ENCODE measurements at places on chromosomes 5 and 9.
A peak's percentile ranks its signal among the peaks of the same experiment; 100 is the strongest.

DNA sequence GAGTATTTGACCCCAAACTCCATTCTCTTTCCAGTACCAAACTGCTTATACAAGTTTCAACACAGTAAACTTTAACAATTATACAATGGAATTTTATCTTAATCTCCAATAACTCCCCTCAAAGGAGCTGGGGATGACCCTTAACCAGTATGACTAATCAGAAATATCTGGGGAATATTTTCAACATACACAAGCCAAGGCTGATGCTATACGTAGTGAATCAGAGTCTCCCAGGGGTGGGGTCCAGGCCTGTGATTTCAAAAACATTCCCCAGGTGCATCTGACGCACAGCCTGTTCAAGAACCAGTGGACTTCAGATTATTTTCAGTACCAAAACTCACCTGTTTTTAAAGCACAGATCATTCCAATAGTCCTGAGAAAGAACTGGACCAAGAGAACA is 11.8 kb upstream of the SEMA5A start:
- DNase-seq: no peak

DNA sequence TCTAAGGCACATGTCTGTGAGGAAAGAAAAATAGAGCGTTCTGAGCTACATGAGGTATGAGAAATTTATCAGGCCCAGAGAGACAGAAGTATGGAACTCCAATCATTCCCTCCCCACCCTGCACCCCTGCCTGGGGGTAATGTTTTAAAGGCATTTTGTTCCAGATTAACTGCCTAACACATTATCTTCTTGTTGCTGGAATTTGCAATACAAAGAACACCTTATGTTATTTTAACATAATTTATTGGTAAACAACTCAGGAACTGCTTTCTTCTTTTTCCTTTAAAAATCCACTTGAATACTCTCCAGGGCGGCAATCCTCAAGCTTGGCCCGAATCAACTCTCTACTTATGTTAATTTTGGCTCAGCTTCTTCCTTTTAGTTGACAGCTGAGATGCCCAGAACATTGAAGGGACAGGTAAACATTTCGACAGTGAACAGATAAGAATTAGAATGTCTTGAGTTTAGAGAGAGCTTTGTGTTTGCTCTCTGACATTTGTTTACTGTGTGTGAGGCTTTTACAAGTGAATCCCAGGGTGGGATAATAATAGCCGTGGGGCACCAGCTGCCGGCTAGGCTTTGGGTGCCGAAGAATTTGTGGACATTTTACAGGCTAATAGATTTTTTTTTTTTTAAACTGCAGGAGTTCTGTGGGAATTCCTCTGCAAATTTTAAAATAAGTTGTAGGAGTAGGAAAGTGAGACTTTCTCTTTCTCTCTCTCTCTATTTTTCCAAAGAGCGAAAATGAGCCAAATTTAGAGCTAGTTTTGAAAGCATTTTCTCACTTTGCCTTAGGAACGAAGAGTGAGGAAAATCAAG is 96.4 kb upstream of the TAF11L2 start:
- no peak for DNase-seq

DNA sequence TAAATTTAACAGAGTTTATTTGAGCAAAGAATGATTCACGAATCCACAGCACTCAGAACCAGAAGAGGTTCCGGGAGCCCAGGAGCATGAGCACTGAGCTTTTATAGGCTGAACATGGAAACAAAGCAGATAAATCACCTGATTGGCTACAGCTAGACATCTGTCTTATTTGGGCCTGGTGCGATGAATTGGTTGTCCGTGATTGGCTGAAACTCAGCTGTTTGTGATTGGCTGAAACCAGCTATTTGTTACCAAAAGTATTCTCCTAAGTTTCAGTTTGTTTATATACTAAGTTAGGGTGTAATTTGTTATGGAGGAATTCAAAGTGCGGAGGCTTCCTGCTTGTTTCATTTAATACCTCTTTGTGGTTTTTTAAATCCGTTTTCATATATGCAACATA is 15.8 kb upstream of the LCP2 start:
- peak; percentile 54 for DNase-seq

DNA sequence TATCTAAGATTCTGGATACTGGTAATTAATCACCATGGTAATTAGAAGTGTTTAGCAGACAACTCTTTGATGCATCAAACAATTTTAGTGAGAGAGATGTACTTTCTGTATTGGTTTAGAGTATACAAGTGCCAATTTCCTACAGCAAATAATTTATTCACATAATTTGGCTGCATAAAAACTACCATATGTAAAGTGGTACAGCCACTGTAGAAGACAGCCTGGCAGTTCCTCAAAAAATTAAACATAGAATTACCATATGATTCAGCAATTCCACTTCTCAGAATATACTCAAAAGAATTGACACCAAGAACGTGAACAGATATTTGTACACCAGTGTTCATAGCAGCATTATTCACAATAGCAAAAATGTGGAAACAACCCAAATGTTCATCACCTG is 36.2 kb downstream of the PHAX start:
- DNase-seq: no peak

- DNase-seq: no peak
These were observed 42.5 kb downstream of the CYSTM1 start for GRCh38 chr5:140217299-140218026.
